Natural killer cell treated with Interleukin-12 subunit alpha and Interleukin-12 subunit beta and Interleukin-15 and Interleukin-18, amount 100 ng/mL, for 72 hours (primary cell): ENCODE measurements at places on chromosomes 7 and 10. TPM values are rescaled to one million over a fixed set of nuclear protein-coding genes. Genes with fewer than 3 reads are reported as not detected.

CCDC3 gene
- total RNA-seq: 0.45 TPM

ATOH7 gene
- not detected for total RNA-seq

ASB4 gene
- total RNA-seq: not detected

RBM20 gene
- not detected for total RNA-seq
